ENCODE measurements at places on chromosomes 5 and 9.

DNA sequence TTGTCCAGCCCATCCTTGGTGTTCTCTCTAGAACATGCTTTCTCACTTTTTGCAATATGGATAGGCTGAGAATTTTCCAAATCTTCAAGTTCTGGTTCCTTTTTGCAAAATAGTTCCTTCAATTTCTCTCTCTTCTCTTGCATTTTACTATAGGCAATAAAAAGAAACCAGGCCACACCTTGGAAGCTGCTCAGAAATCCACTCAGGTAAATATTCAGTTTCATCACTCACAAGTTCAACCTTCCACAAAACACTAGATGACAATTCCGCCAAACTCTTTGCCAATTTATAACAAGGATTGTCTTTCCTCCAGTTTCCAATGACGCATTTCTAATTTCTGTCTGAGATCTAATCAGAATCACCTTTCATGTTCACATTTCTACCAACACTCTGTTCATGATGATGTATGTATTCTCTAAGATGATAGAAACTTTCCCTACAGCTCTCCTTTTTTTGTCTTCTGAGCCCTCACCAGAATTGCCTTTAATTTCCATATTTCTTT lies 204.2 kb upstream of the PIK3R1 start:
- DNase-seq: no peak

DNA sequence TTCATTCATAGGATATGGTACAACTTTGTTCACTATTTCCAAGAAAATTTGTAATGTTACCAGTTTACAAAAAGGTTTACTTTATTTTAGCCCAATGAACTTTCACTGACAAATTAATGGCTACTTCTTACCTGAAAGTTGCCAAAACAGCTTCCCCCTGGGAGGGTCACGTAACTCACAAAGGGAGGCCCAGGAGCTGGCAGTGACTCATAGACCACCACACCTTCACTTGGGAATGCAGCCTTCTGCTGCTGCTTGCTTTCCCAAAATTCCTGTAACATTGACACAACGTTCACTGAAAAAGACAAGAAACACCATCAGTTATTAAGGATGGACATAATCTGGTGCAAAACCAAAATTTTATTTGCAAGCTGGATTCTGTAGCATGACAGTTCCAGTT lies 18.1 kb downstream of the LIX1 start:
- no peak for DNase-seq

- no peak for DNase-seq
These were observed 25.2 kb downstream of the RIGI start for GRCh38 chr9:32500768-32501167.

DNA sequence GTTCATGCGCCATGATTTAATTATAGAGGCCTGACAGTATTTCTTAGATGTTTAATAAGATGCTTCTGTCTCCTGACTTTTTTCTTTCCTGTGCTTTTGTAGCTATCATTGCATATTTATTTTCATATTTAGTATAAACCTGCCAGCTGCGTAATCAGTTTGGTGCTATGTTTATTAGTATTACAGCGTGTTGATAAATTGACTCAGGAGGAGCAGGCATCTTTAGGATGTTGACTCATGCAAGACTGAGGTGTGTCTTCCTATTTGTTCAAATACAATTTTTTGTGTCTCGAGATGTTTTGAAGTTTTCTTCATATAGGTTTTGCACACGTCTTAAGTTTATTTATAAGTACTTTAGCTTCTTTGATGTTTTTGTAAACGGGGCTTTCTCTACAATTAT lies 35.9 kb upstream of the EXOC3 start:
- DNase-seq: no peak

DNA sequence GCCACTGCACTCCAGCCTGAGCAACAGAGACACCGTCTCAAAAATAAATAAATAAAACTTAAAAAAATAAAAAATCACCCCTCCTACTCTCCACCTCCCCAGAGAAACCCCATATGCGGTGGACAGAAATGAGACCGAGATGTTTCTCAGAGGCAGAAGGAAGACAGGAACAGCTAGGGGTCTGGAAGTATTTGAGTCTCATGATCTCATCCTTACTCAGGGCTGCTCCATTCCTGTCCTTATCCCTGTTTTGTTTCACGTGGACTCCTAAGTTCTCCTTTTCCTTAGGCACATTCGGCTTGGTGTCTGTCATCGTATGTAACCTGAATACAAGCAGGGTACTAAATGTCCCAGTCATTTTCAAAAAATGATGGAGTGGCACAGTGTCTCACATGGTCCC lies 76.1 kb downstream of the C9orf50 start:
- DNase-seq: no peak

DNA sequence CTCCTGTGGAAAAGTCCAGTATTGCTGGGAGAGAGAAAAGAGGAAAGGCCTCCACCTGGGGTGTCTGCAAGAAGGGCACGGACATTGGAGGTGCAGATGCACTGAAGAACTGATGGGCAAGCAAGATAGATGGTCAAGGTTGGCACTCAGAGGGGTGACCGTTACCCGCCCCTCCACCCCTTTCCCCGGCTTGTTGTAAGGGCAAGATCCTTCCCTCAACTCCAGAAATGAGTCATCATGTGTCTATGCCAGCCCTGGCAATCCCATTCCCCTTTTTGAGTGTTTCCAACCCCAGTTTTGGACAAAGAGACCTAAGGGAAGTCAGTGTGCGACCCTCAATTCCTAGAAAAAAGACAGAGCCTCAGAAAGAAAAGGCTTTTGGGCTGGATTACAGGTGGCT lies 34.9 kb upstream of the ATP6V1G1 start:
- no peak for DNase-seq

- no peak for DNase-seq
These were observed 489.9 kb downstream of the PSAT1 start for GRCh38 chr9:78786794-78787193.

GRCh38 chr5:142857405-142857804 lies 87.2 kb downstream of the ARHGAP26 start:
- DNase-seq: no peak

DNA sequence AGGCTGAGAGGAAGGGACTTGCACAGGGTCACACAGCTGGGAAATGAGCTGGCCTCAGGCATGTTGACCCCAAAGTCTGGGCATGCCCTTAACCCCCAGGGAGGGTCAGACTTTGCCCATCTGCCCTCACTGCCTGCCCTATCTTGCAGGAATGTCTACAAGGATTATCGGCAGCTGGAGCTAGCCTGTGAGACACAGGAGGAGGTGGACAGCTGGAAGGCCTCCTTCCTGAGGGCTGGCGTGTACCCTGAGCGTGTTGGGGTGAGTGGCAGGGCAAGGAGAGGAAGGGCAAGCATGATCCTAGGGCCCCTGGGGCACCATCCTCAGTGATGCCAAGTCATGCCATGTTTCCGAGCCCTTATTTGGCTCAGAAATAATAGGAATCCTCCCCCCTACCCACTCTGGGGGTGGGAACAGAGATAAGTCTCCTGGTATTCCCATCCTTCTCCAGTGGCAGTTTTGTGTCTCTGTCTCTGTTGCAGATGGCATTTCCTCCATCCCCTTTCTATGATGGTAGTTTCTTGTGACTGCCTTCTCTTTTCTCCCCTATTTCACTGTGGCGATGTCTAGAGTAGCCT lies 28.5 kb downstream of the GOLGA2 start:
- no peak for DNase-seq

DNA sequence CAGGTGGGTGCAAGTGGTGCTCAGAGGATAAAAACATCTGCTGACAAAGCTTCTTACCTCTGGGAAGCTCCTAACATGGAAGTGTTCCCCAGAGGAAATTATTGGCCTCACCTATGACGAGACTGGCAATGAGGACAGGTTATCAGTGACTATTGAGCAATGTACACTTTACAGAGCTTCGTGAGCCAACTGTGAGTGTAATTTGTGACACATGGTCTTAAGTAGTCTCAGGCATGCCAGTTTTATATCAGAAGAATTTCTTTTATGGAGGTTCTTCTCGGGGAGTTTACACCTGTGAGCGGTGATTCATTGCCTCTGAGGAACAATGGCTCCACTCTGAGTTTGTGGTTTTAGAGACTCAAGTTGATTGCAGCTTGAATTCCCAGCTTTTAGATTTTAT lies 11.3 kb downstream of the ANKDD1B start:
- no peak for DNase-seq

DNA sequence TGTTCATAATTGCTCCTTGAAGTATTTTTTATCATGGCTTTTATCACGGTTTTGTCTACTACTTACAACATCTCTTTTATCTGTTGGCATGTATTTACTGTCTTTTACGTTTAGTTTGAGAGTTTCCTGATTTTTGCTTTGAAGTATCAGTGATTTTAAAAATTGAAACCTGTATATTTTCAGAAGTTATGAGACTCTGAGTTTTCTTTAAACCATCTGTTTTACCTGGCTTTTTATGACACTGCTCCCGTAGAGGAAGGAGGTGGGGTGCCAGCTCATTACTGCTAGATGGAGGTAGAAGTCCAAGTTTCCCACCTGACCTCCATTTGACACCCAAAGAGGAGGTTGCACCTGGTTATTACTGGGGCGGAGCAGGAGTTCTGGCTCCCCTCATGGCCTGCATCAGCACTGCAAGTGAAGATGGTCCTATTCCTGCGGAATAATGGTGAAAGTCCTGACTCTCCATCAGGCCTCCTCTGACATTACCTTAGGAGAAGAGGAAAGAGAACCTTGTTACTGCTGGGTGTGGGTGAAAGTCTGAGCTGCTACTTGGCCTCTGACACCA lies 10.0 kb upstream of the ZNF131 start:
- no peak for DNase-seq

DNA sequence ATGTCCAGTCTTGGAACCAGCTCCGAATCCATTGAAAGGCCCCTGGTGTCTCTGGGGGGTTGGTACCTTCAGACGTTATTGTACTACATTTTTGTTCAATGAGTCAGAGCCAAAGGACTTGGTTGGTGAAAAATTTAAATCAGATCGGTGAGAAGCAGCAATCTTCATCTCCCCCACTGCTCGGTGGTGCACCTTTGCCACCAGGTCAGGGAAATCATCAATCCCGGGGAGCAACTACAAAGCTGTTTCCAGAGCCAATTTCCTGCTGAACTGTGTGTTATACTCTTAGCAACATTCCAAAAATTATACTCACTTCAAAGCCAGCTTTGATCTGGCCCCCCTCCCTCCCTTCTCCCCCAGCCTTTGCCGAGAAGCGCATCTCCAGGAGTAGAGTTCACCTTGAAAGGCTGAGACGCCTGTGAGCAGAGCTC lies 375.2 kb upstream of the WWC1 start:
- no peak for DNase-seq

GRCh38 chr5:2803751-2804150 lies 52.3 kb upstream of the IRX2 start:
- no peak for DNase-seq

- no peak for DNase-seq
These were observed 708.7 kb downstream of the CDH9 start for GRCh38 chr5:26329562-26330189.

- DNase-seq: no peak
These were observed 405.5 kb downstream of the KIF4B start for GRCh38 chr5:155418960-155419579.

DNA sequence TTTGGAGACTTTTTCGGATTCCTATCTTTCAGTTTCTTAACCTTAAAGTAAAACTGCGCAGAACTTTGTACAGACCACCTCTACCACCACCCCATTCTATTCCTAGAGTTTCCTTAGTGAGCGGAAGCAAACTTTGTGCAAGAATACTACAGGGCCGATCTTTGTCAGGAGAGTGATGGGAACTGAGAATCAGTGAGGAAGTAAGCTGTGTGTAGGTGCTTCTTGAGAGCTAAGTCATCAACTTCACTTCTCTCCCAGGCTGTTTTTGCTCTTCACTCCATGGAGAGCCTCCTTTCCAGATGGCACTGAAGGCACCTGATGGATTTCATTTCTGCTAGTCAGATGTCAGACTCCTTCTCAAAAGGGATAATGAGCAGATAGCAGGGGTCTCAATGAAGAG lies 127.3 kb downstream of the SPATA31D1 start:
- DNase-seq: no peak

DNA sequence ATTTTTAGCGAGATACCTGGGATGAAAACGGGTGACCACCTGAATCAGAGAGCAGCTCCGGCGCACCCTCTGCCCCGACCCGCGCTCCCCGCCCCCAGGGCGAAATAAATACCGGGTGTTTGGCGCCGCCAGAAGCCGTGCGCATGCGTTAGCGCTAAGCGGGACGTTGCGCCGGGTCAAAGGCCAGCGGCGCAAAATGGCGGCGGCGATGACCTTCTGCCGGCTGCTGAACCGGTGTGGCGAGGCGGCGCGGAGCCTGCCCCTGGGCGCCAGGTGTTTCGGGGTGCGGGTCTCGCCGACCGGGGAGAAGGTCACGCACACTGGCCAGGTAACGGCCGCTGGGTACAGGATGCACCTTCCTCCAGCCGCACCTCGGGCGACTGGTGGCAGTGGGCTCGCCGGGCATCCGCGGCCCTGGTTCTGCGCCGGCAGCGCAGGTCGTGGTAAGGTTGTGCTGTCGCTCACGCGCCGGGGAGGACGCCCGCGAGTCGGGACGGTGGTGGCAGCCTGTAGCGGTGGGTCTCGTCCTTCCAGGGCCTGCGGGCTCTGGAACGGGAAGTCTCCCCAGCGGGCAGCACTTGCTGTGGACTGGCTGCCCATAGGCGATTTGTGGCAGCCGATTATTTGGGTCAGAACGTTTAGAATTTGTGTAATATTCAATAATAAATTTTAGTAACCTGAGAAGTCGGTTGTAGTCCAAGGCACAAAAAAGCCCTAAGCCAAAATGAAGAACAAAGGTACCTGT lies at the start of gene NDUFS6:
Gene NDUFS6 (plus strand): TSS at position 186 of the 745 bp plus-strand sequence. CDS start 11 bp downstream, at position 197.
- peak; percentile 77 for DNase-seq

DNA sequence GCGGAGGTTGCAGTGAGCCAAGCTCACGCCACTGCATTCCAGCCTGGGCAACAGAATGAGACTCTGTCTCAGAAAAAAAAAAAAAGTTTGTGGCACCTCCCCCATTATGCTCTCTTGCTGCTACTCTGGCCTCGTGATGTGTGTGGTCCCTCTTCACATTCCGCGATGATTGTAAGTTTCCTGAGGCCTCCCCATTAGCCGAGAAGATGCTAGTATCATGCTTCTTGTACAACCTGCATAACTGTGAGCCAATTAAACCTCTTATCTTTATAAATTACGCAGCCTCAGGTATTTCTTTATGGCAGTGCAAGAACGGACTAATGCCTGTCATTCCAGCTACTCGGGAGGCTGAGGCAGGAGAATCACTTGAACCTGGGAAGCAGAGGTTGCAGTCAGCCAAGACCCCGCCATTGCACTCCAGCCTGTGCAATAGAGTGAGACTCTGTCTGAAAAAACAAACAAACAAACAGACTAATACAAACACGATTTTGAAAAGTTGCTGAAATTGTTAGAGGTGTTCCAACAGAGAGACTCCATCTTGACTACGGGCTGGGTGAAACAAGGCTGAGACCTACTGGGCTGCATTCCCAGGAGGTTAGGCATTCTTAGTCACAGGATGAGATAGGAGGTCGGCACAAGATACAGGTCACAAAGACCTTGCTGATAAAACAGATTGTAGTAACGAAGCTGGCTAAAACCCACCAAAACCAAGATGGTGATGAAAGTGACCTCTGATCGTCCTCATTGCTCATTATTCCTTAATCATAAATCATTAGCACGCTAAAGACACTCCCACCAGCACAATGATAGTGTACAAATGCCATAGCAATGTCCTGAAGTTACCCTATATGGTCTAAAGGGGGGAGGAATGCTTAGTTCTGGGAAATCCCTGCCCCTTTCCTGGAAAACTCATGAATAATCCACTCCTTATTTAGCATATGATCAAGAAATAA lies 8.3 kb upstream of the AFF4 start:
- DNase-seq: no peak

GRCh38 chr5:157816682-157817386 lies 42.1 kb downstream of the CLINT1 start:
- no peak for DNase-seq

GRCh38 chr5:39158127-39158593 lies 61.2 kb downstream of the FYB1 start:
- no peak for DNase-seq

Measured in heart right ventricle (tissue), 16 donors.